GM06990 (cell line): ENCODE measurements at places on chromosomes 7 and 10.

DNA sequence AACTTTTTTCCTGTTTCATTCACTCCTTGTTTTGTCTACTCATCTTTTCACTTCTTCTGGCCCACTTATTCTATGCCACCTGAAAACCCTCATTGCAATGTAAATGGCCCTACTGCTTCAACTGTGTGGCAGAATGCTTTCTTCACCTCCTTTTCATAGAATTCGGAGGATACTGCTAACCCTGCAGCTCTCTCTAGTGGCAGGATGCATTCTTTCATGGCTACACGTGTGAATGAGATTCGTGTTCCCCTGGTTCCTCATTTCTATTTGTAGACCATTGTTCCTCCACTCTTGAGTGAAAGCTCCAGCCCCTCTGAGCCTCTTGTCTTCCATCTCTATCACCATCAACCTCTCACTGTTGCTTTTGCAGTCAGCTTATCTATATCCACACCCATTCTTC lies 20.9 kb upstream of the CYP26C1 start:
- DNase-seq, result no peak

GRCh38 chr10:12844811-12845483 lies 156.6 kb downstream of the CCDC3 start:
- DNase-seq, result no peak

DNA sequence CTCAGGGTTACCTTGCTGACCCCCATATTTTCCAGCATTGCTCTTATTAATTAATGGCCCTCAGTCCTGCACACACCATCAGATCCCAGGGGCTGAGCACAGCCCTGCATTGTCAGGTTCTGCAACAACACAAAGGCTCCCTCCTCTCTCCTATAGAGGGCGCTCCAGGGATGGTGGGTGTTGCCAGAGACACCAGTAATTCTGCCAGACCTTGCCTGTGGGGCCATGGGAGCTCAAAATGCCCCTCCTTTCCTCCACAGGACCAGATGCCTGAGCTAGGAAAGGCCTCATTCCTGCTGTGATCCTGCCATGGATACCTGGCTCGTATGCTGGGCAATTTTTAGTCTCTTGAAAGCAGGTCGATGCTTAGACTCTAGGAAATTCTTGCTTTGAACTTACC lies 42.8 kb upstream of the PRSS58 start:
- DNase-seq, result no peak

GRCh38 chr10:131048606-131049005 lies 262.9 kb downstream of the TCERG1L start:
- no peak for DNase-seq
